ENCODE measurements at places on chromosomes 1 and 21.

DNA sequence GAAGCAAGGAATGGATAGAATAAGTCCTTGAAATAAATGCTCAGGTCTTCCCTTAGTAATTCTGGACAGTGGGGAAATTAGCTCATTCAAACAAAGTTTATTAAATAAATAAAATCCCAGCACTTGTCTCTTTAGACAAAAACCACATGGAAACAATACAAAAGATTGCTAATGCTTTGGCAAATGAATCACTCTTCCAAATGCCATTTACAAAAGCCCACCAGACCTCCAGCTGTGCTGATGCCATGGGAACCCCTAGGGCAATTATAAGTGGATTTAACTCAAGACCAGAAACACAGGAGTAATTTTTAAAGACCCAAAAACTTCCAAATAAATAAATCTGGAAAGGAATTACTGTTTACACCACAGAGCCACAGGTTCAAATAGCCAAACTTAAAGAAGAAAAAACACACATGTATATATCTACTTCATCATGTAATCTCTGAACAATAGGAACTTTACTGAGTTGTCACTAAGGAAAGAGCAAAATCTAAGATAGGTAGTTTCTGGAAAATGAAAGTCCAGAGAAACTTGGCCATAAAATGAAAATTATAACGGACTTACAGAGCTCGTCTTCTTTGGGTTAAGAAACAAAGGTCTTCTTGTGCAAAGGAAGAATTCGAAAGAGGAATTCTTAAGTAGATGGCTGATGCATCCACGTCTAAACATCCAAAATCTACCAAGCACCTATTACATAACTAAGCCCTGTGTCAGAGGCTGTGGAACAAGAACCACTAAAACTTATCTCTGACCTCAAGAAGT lies 399.4 kb downstream of the SMYD3 start:
- no peak for DNase-seq

DNA sequence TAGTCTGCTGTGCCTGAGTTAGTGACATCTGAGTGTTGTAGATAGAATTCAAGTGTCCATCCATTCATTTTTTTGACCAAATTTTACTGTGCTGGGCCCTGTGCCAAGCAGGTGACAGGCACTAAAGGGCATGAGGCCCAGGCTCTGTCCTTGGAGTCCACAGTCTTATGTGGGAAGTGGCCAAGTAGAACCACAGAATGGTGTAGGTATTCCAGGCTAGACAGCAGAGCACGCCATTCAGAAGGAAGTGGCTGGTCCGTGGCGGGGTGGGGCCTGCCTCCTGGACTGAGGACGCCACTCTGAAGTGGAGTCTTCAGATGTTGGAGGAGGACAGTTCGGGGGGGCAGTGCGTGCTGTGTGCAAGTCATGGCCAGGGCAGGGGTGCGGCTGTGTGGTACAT lies 68.9 kb upstream of the ACTL8 start:
- no peak for DNase-seq

- DNase-seq = no peak
Measured at GRCh38 chr21:34205811-34206571, 132.6 kb downstream of the MRPS6 start.

DNA sequence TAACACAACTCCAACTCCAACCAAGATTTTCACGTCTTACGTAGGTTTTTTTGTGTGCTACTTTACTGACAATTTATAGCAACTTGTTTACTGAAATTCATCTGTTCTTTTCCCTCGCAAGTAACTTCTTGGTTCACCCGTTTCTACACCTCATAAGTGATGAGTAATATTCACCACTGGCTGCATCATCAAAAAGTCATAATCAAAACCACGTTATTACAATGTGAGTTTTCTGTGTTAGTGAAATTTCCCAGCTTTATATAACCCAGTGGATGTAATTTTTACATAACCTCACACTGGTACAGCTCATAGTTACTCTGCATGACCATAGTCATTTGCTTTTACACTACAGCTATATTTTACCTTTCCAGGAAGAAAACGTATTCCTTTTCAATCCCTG lies 401.1 kb upstream of the LYPLAL1 start:
- no peak for DNase-seq

- no peak for DNase-seq
Measured at GRCh38 chr1:67560580-67561255, 124.3 kb upstream of the GADD45A start.

DNA sequence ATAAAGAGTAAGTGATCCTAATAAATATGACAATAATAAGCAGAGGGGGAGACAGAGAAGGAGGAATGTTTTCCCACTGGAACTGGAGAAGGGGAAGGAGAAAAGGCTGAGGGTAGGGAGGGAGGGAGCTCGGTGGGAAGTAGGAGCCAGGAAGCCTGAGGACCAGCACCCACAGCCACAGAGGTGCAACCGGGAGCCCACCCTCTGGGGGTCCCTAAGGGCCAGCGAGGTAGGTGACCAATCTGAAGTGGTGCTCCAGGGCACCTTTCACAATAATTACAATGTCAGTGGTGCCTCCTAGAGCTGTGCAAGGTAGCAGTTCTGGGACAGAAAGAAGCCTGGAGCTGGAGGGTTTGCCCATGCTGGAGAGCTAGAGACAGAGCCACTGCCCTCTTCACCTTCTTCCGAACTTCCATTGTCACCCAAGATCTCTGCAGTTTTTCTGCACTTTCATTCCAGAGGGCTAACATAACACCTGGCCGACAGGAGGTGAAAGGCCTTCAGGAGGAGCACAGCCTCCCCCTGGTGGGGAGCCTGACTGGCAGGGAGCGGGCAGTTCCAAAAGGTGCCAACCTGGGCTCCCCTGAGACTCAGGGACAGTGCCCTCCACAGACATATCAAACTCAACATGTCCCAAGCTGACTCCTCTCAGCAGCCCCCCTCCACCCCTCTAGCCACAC lies 4.1 kb upstream of the AHCYL1 start:
- no peak for DNase-seq

DNA sequence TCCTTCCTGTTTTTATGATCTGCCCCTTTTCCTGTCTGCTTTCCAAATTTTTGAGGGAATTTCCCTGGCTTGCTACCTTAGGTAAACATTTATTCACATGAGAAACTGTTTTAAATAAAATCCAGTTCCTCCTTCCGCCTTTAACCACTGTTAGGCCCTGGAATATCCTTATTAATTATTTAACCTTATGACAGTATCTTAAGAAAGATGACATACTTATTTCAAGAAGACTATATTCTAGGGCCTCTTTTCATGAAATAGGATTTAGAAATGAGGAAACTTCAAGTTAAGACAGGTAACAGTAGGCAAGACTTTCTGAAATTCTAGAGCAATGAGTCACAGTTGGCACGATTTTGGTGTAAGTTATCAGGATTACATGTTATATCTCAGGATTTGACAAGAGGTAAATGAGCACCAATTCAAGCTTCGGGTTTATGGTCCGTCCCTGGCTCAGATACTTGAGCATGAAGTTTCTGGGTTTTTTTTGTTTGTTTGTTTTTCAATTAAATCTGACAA lies 2.0 kb upstream of the TNFSF18 start:
- DNase-seq = no peak

DNA sequence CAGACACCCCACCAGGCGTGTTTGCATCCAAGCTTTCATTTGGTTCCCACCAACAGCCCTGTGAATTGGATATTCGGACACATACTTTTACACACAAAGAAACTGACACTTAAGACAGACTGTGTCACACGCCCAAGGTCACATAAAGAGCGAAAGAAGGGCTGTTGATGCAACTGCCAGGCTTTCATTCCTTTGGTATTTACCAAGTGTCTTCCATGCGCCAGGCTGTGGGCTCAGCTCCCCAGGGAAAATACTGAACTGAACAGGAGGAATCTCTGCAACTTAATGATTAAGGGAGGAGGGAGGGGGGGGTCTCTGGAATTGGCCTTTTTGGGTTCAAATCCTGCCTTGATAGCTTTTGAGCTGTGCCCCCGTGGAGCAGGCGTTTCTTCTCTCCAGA lies 122.8 kb downstream of the ACTL8 start:
- no peak for DNase-seq

- no peak for DNase-seq
Measured at GRCh38 chr1:51926171-51926812, 47.8 kb upstream of the NRDC start.

DNA sequence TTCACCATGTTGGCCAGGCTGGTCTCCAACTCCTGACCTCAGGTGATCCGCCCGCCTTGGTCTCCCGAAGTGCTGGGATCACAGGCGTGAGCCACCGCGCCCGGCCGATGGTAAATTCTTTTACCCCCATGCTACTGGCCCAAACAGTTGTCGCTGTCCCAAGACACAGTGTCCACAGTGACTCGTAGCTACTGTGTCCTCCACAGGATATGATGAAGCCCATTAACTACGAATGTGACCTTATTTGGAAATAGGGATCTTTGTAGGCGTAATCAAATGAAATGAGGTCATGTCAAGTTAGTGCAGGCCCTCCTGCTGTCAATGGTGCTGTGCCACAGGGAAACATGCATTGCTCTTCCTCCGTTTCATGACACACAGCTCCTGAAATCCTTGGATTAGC lies 8.5 kb downstream of the FNDC10 start:
- DNase-seq = no peak

DNA sequence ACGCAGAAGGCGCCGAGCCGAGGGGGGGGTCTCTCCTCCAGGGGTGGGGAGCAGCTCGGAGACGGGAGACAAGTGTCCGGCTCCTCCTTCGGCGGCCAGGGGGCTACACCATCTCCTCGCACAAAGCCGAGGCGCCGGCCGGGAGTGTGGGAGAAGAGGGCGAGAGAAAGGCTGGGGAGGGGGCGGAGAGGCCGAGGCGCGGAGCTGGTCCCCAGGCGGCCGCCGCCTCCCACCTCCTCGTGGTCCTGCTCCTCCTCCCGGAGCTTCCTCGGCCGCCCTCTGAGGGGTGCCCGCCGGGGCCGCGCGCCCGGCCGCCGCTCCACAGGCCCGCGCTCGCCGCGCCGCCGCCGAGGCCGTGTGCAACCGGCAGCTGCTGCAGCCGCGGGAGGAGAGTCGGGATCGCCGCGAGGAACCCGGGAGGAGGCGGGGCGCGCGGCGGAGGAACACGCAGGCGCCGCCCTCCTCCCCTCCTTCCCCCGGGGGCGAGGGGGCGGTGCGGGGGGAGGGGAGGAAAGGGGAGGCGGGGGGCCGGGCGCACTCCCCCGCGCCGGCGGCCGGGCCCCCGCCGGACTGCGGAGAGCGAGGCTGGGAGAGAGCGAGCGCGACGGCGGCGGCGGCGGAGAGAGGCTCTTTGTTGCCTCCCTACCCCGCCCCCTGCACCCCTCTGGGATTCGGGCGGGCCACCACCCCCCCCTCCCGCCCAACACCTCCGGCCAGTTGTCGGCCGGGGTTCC lies at the start of gene ENAH:
Gene ENAH, minus strand, starts transcription at position 395 of the 734 bp plus-strand sequence. CDS start 433 bp downstream, outside the sequence.
- DNase-seq = peak; percentile 61

DNA sequence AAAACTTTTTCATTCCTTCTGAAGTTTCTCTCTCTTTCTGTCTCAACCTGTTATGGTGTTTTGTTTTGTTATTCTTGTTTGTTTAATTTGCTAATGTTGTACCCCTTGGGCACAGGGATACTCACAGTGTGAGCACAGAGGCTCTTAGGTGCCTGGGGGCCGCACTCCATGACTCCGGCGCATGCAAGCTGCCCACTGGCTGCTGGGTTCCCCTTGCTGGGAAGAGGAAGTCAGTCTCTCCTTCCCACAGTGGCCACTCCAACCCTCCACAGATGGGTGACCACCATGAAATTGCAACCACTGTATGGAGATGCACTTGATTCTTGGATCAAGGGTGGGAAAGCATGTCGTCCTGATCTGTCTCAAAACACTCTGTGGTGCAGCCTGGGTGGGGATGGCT lies 4.6 kb upstream of the CD1A start:
- no peak for DNase-seq

DNA sequence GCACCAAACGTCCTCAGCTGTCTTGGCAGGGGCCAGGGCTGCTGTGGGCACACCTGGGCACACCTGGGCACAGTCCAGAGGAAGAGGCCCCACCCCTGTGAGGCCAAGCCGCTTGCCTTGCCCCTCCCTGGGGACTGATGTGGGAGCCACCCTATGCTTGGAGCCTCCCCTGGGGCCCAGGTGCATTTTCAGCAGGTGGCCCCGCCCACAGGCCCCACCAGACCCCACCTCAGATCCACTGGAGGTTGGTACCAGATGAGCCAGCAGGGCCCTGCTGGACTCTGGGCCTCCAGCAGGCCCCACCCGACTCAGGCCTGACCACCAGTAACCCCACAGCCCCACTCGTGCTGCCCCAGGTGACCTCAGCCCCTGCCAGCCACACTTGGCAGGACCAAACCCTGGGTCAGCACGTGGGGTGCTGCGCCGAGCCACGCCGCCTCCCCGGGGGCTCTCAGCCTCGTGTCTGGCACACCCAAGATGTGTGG lies 8.8 kb downstream of the SLC19A1 start:
- DNase-seq = no peak

GRCh38 chr1:2969011-2969844 lies 52.0 kb upstream of the ACTRT2 start:
- no peak for DNase-seq

DNA sequence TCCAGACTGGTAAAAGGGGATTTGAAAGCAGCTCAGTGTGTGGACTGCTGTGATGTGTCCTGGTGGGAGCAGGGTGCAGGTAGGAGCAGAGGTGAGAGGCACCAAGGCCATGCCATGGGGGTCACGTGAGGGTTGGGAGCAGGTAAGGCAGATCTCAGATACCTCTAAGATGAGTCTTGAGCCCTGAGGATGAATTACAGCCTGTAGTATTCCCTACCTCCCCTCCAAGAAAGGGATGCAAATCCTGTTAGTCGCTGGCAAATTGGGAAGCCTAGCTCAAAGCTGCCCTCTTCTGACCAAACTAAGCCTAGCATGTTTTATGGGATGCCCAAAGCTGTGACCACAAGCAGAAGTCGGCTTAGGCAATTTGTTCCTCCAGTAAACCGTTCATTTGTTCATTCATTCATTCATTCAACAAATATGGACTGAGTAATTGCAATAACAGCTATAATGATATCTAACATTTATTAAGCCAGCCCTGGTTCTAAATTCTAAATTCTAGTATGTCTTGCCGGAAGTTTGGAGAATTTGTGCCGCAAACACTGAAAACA lies 3.9 kb upstream of the NUAK2 start:
- DNase-seq = peak; percentile 86

- no peak for DNase-seq
Measured at GRCh38 chr1:51325878-51326755, 4.2 kb downstream of the TTC39A start.
